Activated T-helper 1 cell treated with Interleukin-2 at 50 U/mL for 16 hours (primary cell): ENCODE measurements at places on chromosomes 4 and X.

DNA sequence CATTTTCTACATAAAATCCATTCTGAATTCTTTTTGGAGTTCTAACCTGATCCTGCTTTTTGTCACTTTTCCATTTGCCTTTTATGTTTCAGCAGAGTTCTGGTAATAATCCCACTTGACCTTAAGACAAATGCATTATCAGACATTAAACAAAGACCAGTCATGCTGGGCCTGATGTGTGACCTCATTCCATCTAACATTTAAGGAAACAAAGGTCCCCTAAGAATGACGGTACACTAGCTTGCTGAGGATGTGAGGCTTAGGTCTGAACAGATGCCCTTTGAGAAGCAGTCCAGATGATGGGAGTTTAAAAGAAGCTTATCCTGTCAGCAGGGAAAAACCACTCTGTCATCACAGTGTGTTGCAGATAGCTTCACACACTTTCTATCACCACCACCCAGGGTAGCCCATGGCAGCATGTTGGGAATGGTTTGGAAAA lies 38.1 kb upstream of the PDE5A start:
- no peak for DNase-seq

DNA sequence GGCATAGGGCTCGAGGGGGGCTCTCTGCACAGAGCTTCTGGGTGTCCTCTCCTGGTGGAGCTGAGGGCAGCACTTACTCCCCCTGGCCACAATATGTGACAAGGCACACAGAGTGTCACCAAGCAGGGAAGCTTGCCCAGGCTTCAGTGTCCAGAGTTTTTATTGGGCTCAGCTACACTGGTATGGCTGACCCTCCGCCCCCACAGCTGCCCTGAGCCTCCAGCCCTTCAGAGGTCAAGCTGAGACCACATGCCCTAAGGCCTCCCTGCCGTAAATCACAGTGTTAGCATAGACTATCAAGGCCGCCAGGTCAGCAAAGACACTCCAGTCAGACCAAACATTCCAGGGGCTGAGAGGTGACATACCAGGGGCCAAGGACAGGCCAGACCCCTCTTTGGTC lies 59.0 kb downstream of the EVC start:
- DNase-seq = no peak

DNA sequence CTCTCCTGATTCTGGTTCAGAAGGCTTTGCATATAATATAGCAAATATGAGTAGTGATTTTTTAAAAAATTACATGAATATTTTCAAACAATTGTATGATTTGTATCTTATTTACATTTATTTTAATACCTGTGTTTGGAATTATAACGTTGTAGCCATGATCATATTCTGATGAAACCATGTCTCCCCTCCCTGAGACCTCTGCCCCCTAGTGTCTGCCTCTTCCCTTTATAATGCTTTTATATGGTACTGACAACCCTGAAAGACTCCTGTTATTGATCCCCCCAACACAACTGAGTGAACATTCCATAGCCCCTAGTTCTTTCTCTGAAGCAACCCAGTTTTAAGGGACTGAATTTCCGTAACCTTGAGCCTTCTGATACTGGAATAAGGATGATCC lies 187.4 kb downstream of the SOX3 start:
- DNase-seq = no peak

GRCh38 chr4:99861120-99861905 lies 32.9 kb downstream of the LAMTOR3 start:
- no peak for DNase-seq

DNA sequence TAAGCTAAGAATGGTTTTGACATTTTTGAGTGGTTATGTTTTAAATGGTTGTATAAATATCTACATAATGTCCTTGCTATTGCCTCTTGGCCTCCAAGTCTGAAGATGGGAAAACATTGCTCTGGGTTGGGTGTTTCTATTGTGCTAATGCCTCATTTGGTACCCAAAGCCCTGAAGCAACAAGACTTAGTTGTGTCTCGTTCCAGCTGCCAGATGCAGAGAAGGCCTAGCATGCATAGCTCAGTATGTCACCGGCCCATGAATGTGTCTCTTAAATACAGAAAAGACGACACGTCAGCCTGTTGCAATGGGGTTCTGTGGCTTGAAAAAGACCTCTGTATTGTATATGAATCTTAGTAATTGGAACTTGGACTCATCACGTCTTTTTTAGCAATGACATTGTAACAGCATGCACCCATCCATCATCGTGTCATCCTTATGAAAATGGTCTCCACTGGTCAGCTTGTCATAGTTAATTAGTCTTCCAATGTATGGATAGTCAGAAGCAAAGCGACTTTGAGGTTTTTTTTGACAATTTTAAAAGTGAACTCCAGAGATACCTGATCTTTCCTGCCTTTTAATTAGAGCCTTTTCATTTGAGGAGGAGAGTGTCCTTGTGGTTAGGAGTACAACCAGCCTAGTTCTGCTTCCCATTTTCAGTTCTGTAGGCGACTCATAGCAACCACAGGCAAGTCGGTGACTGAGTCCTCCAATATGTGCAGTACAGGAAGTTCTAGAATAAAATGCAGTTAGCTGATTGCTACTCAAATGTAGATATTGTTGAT lies 126.4 kb upstream of the GATB start:
- DNase-seq = no peak

DNA sequence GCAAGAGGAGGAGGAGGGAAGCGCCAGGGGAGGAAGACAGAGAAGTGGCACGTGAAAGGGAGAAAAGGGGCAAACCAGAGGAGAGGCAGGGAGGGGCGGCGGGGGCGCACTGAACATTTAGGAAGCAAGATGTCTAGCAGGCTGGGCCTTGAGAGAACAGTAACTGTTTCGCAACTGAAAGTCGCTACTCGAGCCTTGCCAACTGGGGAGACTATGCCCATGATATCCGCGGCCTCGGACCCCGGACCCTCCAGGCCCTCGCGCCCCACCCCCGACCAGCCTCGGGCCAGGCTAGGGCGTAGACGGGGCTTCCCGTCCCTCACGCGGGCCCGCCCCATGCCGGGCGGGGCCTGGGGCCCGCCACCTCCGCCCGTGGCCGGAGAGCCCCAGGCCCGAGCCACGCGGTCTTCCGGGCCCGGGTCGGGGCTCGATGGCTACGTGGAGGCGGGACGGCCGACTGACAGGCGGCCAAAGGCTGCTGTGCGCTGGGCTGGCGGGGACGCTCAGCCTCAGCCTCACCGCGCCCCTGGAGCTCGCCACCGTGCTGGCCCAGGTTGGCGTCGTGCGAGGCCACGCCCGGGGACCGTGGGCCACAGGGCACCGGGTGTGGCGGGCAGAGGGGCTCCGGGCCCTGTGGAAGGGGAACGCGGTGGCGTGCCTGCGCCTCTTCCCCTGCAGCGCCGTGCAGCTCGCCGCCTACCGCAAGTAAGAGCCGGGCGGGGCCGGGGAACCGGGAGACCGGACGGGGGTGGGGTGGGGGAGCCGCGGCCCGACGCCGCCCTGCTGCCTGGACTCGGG lies at the start of gene SLC25A43:
Gene SLC25A43, plus strand, starts transcription at position 363 of the 798 bp plus-strand sequence. Its CDS starts 68 bp downstream, at position 431.
- DNase-seq = peak; percentile 7

- no peak for DNase-seq
These were observed 1136.6 kb downstream of the FAT4 start for GRCh38 chr4:126451237-126451873.

- no peak for DNase-seq
These were observed 30.7 kb upstream of the KLHL8 start for GRCh38 chr4:87251106-87251505.
